Epithelial cell of proximal tubule (primary cell): ENCODE measurements at places on chromosomes 6 and 20. TPM values are rescaled to one million over a fixed set of nuclear protein-coding genes. Genes with fewer than 3 reads are reported as not detected.

The BEND3 gene
- 2.8 and 3.8 TPM in 2 replicates for total RNA-seq

The HLA-DQA1 gene
- total RNA-seq, result not detected in 2 replicates

DNA sequence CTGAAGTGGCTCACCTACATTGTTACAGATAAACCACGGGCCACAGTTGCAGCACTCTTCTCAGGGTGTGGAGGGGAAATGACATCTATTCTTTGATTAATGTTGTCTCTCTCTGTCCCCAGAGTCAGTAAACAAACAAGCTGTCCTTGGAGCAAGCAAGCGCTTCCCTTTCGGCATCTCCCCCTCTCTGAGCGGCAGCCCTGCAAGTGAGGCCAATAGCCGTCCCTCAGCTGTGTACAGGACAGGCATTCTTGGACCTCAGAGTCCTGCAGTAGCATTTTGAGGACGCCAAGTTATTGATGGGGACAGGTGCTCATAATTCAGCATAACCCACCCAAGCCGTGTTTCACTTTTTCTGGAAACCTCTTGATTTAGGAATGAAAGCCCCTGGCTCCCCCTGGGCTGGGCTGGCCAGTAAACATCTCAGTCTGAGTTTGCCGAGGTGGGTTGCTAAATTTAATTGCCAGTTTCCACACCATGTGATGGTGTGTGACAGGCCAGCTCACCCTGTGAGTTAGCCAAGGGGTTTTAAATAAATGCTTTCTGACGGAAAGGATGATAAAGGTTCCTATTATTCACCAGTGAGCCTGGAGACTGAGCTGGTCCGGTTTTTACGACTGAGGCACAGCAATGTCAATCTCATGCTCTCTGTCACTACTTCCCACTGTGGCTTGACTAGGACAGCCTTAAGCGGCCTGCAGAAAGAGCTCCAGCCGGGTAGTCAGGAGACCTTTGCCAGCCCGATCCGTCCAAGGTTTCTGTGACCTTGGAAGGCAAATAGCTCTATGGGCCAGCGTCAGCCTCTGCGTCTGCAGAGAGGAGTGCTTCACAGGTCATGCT is 214.8 kb upstream of the RREB1 start:
- no peak for DNase-seq

DNA sequence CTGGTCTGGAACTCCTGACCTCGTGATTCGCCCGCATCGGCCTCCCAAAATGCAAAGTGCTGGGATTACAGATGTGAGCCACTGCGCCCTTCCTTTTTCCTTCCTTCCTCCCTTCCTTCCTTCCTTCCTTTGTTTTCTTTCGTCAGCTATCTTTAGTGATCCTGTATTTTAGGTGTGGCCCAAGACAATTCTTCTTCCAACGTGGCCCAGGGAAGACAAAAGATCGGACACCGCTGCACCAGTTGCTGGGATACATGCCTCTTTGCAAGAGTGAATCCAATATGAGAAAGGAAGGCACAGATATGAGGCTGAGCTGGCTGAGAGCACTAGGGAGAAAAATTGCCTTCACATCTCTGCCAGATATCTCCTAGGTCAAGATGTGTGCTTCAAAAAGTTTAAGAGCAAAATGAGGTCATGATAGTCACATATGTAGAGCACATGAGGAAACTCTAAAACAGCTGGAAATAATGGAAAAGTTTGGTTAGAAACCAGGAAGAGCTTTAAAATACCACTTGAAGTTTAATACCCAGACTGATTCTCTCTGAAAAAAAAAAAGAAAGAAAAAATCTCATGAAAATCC is 41.8 kb downstream of the OR2B2 start:
- no peak for DNase-seq

- no peak for DNase-seq
These were observed 91.4 kb downstream of the PLCB4 start for GRCh38 chr20:9160331-9160730.

- DNase-seq, result no peak
These were observed 250.8 kb downstream of the CDH26 start for GRCh38 chr20:60209048-60209447.
